Activated CD4-positive, alpha-beta T cell treated with anti-CD3 and anti-CD28 coated beads for 1 hour (primary cell): ENCODE measurements at places on chromosomes 13 and 19.

DNA sequence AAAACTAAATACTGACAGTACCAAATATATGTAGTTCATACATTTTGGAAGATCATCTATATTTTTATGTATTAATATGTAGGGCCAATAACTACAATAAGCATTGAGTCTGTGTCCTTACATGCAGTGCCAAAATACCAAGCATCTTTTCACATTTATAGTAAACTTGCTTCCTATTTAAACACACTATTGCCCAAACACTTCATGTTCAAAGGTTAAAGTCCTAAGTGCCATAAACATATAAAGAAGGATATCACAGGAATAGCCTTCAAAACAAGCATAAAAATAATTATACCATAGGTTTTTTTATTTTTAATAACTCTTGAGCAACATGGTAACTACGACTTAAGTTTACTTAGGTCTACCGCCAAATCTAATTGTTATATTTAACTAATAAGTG lies 27.1 kb downstream of the EXOSC8 start:
- DNase-seq = no peak

GRCh38 chr19:18153556-18154134 lies 682 bp downstream of the PIK3R2 start:
- no peak for DNase-seq

DNA sequence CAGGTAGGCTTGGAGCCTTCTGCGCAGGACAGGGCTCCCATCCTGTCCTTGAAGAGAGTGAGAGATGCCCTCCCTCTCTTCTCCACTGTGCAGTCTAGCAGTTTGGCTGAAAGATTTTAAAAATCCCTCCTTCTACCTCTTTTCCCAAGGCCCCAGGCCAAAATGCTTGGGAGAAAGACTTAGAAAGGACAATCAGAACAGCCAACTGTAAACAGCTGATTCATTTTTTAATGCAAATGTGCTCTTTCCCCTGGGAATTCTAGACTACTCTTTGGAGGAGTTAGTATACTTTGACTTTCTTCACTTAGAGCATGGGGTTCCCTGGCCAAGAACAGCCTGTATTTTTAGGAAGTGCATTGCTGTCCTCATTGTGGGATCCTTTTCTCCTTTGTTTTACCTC lies 398.9 kb downstream of the GPC6 start:
- DNase-seq = no peak

DNA sequence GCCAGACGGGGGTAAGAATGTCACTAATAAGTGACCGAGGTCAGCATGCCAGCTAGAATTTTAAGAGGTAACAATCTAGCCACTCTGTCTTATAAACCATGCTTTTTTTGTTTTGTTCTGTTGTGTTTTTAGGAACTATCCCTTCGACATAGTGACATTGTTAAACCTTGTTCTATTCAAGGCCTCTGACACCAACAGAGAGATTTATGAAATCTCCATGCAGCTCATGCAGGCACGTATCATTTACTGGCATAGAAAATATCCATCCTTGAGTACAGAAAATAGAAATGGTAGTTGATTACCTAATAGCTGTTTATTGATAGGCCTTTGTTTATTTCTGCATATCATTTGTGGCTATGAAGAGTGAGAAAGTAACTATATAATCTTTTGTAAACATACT lies 113.4 kb downstream of the ZAR1L start:
- DNase-seq = no peak

DNA sequence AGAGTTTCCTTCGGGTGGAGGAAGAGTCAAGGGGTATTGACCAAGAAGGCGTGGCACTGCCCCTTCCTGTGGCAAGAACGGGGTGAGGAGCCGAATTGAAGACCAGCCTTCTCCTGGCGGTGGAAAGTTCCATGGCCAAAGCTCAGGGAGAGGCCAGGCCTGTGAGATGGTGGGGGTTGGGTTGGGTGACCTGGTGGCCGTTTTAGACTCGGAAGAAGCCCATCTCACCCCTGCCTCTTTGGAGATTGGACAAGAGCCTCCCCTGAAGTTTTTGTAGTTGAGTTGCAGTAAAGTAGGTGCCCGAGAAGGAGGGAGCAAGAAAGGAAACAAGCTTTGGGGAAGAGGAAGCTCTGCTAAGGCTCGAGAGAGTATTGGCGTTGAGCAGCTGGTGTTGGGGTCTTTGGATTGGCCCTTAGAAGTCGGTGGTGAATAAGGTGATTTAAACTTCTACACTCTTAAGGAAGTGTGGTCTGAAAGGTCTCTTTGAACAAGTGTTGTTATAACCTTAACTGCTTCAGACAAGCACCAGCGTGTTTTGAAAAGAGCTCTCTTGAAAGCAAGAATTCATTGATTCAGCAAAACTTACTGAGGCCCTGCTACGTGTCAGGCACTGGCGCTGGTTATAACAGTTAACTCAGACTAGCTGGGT lies 964 bp downstream of the SPINT2 start:
- DNase-seq = no peak

- DNase-seq = peak; percentile 33
Observed at GRCh38 chr13:23695711-23696464, 125.7 kb downstream of the TNFRSF19 start.

DNA sequence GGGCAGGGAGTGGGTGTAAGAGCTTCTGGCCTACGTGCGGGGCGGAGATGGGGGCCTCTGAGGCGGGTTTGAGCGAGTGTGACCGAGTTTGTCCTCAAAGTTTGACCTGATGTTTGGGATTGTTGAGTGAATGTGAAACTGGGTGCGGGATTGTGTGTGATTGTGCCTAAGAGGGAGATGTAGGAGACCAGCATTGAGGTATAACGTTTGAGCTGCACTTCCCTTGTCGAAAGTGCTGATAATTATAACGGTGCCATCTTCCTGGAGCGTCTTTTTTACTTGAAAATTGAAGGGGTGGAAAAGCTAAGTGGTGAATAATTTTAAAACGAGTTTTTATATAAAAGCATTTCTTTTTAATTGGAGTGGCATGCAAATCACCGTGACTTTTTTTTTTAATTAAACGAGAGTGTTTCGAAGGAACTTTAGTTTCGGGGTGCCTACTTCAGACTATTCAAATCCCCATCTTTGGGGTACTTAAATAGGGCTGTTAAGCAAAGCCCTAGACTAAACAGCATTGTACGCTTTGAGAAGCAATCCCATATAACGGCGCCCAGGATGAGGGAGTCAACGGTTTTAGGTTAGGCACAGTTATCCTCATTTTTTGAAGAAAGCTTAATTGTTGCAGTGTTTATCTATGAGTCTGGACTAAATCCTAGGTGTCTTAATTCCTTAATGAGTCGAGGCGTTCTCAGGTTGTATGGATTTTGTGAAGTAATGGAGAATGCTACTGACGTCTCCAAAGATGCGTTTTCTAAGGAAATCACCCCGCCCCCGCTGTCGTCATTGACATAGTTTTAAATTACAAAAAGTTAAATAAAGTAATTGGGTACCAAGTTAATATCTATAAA lies 594 bp downstream of the ZNF146 start:
- no peak for DNase-seq

GRCh38 chr19:16228637-16229321 lies 31.1 kb downstream of the AP1M1 start:
- no peak for DNase-seq

DNA sequence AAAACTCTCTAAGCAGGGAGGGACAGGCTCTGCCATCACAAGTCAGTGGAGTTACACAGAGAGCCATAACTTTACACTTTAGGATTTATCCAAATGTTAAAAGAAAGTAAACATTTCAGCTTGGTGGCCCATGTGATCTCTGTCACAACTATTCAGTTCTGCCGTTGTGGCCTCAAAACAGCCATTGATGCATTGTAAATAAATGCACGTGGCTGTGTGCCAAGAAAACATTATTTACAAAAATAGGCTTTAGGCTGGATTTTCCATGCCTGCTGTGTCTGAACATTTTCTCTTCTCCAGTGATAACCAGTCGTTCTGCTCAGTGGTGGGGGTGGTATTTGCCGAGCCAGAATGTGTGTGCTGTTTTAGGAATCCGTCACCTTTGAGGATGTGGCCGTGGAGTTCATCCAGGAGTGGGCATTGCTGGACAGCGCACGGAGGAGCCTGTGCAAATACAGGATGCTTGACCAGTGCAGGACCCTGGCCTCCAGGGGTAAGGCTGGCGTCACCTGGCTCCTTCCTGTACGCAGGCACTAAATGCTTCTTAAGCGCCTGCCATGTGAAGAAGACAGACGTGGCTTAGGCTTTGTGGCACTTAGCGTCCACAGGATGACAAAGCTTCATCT lies 4.9 kb downstream of the ZNF333 start:
- DNase-seq = no peak

- no peak for DNase-seq
Observed at GRCh38 chr13:20301403-20302071, 69.4 kb upstream of the GJB6 start.

- no peak for DNase-seq
Observed at GRCh38 chr13:77213644-77214043, 113.2 kb downstream of the MYCBP2 start.

- DNase-seq = no peak
Observed at GRCh38 chr13:68261105-68261504, 1031.0 kb upstream of the PCDH9 start.

DNA sequence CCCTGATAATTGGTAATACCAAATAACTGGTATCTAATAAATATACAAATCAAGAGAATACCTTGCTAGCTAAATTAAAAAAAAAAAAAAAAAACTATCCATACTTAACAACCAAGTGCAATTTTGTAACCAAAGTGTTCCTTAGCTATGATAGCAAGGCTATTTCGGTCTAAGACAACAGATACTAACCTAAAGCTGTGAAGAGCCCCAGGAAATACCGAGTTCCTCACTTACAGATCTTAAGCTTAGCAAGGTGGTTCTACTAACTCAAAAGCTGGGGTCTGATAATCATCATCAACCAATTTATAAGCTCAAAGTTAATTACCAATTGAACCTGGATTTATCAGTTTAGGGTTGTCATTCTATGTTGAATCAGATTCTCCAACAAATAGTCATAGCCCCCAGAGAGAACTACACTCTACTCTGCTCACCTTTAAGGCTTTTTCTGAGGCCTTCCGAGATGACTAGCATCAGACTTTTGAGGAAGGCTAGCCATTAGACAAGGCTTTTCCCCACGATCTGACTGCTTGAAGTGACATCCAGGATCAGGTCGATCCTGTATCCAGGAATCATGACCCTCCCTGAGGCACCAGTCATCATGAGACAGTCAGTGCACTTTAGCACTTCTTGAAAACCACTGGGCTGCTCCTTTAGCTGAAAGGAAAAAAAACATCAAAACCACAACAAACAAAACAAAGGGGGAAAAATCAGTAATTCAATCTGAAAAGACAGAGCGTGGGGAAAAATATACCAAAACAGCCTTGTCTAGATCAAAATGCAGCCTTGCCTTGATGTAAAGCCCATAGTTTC lies 31.9 kb downstream of the INTS6 start:
- DNase-seq = no peak

DNA sequence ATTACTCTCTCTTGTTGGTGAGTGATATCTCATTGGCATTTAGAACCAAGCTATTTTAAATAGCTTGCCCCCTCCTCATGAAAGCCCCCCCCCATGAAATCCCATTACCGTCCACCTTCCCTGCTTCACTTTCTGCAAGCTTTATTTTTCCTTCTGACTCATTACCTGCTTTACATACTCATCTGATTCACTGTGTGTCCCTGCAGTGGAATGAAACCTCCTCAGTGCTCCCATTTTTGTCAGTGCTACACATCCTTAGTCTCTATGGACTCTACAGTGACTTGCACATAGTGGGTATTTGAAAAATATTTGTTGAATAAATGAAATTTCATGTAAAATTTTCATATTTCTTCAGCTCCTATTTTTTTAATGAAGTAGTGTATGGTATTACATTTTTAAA lies 62.3 kb downstream of the DOCK9 start:
- DNase-seq = no peak

DNA sequence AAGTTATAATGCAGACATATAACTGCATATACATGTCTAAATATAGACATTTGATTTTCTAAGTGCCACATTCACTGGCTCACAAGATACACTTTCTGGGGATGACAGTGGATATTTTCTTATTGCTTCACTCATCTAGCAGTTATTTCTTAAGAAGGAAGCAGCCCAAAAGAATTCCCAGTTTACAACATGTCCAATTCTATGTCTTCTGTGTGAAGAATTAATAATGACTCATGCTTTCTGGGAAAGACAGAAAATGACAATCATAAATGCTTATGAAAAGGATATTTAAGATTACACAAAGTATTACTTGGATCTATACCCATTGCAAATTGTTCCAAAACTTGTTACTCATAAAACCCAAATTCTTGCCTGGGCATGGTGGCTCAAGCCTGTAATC lies 543.4 kb downstream of the SUCLA2 start:
- no peak for DNase-seq

GRCh38 chr19:51719251-51719988 lies 4.4 kb downstream of the HAS1 start:
- DNase-seq = no peak

GRCh38 chr19:18349524-18350128 lies 9.2 kb downstream of the PGPEP1 start:
- DNase-seq = no peak

GRCh38 chr13:110382229-110382628 lies 75.1 kb downstream of the COL4A2 start:
- DNase-seq = no peak

DNA sequence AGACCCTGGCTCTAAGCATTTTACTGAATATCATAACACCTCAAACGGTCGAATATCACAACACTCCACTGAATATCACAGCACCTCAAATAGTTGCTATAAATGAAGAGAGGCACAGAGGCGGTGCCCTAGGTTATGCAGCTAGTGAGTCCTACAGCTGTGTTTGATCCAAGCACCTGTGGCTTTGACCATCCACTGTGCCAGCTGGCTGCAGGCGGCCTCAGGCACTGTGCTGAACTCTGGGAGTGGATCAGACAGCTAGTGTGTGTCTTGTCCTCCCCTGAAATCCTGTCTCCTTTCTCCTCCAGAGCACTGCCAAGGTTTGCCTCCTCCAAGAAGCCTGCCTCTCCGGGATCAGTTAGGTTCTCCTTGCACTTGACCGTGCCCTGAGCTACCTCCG lies 7.3 kb downstream of the NOSIP start:
- no peak for DNase-seq

DNA sequence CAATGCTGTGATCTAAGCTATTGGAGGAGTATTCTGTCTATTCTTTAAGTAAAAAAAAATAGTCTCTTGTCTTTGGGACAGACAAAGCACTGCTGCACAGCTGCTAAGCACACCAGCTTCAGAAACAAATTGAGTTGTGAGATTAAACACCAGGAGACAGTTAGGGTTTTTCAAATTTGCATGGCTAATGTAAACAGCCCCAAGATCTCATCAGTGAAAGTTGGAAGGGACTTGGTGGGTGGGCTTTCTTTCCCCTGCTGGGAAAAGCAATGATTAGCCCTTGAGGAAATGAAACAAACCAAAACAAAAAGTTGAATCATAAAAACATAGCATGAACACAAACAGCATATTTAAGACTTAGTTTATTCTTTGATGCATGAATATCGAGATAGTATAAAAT lies 143.6 kb upstream of the SLITRK1 start:
- no peak for DNase-seq

GRCh38 chr13:53351021-53351420 lies 322.4 kb downstream of the OLFM4 start:
- DNase-seq = no peak

GRCh38 chr13:98839856-98840769 lies 87.6 kb upstream of the SLC15A1 start:
- no peak for DNase-seq

- no peak for DNase-seq
Observed at GRCh38 chr13:113116206-113116800, 6.3 kb upstream of the F10 start.
